ENCODE measurements at places on chromosomes 16 and 17.

DNA sequence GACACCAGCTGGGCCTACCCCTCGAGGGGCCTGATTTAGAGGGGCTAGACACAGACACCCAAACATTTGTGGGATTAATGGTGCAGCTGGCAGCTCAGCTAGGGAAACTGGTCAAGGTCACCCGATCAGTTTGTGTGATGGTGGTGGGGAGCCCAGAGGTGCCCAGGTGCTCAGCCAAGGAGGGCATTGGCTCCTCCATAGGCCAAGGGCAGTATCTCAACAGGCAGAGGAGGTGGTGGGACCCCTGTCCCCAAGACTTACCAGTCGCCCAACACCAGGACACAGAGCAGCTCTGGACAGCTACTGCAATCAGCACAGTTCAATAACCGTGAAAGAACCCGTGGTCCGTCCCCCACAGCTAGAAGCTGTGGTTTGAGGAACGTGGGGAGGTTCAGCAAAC, 120.9 kb downstream of the C16orf78 start:
- DNase-seq: no peak

DNA sequence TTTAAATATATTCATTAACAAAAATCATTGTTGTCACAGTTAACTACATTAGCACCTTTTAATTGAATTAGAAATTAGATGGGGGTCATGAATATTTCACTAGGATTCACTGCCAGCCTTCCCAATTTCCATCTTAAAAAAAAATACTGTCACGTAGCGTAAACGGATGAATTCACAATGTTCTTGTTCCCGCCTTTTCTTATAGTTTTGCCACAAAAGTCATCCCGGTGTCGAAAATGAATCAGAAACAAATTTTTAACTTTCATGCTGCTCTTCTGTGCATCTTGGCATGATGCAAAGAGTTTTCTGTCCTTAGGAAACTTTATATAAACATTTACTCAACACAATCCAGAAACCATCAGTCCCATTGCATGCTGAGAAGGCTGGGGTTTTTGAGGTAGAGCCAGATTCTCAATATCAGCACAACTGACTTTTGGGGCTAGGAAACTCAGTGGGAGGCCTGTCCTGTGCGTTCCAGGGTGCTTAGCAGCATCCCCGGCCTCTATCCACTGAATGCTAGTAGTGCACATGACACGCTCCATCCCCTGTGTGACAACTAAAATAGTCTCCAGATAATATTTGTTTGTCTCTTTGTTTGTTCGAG, 252.9 kb upstream of the XYLT1 start:
- no peak for DNase-seq

DNA sequence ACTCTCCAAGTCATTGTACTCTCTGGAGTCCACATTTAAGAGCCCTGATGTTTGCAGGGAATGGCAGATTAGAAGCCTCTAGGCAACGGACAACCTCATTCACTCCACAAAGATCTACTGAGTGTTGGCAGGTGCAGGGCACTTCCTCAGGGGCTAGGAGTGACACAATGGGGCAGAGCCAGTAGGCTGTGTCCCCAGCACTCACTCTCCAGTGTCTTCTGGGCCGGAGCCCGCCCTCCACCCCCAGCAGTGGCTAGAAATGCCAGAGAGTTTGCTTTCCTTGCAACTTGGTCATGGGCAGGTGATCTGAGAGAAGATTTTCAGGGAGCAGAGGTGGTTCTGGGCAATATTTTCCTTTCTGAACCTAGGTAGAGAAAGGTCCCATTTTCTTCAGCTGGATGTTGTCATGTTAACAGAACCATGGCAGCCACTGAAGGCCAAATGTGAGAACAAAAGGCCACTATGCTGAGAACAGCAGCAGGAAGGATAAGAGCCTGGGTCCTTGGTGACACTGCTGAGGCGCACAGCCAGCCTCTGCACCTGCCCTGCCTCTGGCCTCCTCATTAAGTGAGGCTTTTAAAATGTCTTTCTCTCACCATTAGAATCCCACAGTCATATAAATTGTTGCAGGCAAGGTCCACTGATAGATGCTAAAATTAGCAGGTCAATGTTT, 96.2 kb downstream of the USP31 start:
- no peak for DNase-seq

- DNase-seq: no peak
These were observed 27.4 kb downstream of the SNX11 start for GRCh38 chr17:48134912-48135480.

GRCh38 chr17:58693208-58693607, 806 bp downstream of the RAD51C start:
- no peak for DNase-seq

All from DMS 273 treated with DMSO at 0.1 percent for 48 hours (cell line).